Motor neuron (in vitro differentiated cells): ENCODE measurements at places on chromosomes 3 and 15. TPM values are rescaled to one million over a fixed set of nuclear protein-coding genes. Genes with fewer than 3 reads are reported as not detected.

Gene MED12L
- total RNA-seq = 10.6 and 11.8 TPM in 2 replicates

Gene PLXNA1
- total RNA-seq = 32.9 and 38.6 TPM in 2 replicates

Gene FHIT
- 25.1 TPM in 2 replicates for total RNA-seq

Gene GXYLT2
- 0.22 and 0.31 TPM in 2 replicates for total RNA-seq
